ENCODE measurements at places on chromosomes 1 and 21. TPM values are rescaled to one million over a fixed set of nuclear protein-coding genes. Genes with fewer than 3 reads are reported as not detected.

The ILDR2 gene
- total RNA-seq, result under 0.01 TPM

The FALEC gene
- total RNA-seq, result not detected

The IFI44L gene
- 0.18 TPM for total RNA-seq

The SLX9 gene
- total RNA-seq, result 17.5 TPM

The AMIGO1 gene
- 1.6 TPM for total RNA-seq

- DNase-seq, result no peak
Observed at GRCh38 chr1:118204648-118205047, 19.6 kb upstream of the SPAG17 start.

GRCh38 chr1:7301664-7301981 is 469.5 kb upstream of the VAMP3 start:
- no peak for DNase-seq

DNA sequence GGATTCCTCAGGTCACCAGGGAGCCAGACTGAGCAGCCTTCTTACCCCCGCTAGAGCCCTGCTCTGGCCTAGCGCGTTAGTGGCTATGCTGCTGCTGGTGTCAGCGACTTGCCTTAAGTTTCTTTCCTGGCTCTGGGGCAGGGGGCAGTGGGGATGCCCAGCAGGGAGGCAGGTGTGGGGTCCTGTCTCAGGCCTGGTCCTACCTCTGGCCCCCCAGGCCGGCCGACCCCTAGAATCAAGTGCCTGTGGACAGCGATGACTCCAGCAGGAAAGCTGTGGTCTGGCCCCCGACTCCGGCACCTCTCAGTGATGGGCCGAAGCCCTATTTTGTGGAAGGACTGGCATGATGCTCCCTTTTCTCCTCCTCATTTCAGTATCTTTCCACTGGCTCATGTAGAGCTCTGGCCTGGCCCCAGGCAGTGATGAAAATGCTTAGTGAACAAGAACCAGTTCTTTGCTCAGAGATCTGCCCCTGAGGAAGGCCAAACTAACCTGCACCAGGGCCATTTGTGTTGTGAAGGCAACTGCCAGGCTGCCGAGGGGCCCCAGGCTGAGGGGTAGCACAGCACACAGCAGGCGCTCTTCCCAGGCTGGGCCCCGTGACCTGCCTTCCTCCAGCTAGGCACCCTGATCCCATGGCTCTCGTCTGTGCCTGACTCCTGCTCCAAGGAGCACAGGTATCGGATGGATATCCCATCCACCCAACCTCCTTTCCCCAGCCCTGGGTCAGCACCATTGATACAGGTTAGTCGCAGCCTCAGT is 23.7 kb downstream of the MRPL37 start:
- no peak for DNase-seq

DNA sequence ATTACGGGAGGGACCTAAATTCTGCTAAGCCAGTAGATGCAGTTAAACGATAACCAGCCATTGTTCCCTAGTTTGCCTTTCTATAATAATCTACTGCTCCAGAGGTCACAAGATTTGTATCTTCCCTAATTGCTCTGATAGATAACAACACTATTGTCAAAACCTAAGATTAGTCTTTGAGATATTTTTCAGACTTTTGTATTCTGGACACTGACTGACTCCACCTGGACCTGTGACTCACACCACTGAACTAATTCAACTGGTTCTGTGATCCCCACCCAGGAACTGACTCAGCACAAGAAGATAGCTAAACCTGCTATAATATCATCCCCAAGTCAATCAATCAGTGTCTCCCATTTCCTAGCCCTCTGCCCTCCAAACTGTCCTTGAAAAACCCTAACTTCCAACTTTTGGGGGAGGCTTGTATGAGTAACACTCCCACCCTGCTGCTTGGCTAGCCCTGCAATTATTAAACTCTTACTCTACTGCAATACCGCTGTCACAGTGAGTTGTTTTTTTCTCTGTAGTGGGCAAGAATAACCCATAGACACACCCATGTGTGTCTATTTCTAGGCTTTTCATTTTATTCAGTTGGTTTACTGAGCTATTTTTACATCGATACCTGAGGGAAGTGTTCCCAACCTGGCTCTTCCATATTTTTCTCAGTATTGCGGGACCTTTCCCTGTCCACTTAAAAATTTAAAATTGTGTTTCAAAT is 11.2 kb downstream of the KIFAP3 start:
- peak; percentile 26 for DNase-seq

- peak; percentile 88 for DNase-seq
Observed at GRCh38 chr1:231410036-231410612, 12.0 kb downstream of the EGLN1 start.

GRCh38 chr1:232335261-232335660 is 294.7 kb downstream of the SIPA1L2 start:
- DNase-seq, result no peak

DNA sequence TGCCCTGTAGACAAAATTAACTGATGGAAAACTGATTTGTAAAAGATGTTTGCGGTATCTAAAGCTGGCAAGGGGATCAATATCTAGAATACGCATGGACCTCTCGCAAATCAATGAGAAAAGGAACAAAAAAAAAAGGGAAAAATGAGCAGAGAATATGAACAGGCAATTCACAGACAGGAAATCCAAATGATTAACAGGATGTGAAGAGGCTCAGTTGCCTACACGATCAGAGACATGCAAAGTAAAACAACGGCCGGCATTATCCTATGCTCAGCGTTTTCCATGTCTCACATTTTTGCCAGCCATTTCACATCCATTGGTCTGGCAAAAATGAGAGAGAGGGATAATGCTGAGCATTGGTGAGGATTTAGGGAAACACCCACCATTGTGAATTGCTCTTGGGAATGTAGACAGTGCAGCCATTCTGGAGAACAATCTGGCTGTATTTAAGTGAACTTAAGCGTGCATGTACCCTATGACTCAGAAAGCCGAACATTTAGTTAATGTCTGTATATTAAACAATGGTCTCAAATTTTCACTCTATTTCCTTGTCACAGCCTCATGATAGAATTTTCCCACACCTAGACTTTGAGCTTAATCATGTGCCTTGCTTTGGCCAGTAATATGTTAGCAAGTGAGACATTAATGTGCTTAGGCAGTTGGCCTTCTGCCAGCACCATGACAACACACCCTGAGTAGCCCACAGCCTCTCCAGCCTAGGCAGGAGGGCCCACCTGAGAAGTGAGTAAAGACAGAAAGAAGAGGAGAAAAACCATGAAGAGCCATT is 61.0 kb upstream of the NBPF3 start:
- DNase-seq, result no peak

GRCh38 chr1:165884690-165885304 is 57.4 kb downstream of the UCK2 start:
- DNase-seq, result no peak

DNA sequence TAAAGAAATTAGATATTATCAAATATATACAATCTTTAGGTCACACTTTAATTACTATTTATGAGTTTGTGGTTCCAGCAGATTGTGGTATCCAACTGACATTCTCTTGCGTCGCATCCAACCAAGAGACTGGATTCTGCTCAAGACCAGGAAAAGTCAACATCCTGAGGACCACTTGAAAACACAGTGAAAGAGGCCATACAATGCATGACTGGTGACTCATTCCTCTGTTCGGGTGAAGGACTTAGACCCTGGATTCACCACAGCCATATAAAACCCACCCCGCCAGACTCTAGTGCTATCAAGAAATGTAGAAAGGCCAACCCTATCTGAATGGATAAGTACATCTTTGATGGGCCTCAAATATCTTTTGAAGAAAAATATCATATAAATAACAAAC is 14.5 kb upstream of the CFHR4 start:
- no peak for DNase-seq

GRCh38 chr1:22158654-22159053 is 15.8 kb upstream of the WNT4 start:
- DNase-seq, result no peak

GRCh38 chr1:202806845-202807450 is 1.3 kb downstream of the KDM5B start:
- no peak for DNase-seq

DNA sequence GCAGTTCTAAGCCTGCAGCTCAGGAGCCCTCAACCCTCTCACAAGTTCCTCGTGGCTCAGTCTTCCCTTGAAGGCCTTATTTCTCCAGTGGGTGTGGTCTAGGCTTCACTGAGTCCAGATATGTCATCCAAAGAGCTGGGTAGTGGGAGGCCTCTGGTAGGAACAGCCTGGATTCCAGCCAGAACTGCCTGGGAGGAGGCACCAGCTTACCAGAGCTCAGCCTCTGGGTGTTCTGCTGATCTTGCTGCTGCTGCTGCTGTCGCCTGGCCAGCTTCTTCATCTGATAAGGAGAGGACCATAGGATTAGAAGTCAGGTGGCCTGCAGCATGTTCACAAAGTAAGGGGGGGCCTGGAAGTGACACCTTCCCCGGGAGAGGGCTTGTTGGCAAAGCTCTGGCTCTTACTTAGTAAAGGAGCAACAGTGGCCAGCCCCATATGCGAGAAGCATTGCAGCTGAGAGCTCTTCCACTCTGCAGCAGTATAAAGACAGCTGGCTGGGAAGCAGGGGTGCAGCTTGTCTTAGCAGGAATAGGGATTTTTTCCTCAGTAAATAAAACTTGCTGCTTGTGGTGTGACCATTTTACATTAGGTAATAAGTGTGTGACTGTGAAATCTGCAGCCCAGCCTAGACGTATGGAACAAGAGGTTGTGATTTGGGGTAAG is 148.5 kb downstream of the LMX1A start:
- no peak for DNase-seq

GRCh38 chr1:119686661-119687060 is 25.1 kb upstream of the PHGDH start:
- no peak for DNase-seq
